ENCODE measurements at places on chromosomes 11 and 22.

DNA sequence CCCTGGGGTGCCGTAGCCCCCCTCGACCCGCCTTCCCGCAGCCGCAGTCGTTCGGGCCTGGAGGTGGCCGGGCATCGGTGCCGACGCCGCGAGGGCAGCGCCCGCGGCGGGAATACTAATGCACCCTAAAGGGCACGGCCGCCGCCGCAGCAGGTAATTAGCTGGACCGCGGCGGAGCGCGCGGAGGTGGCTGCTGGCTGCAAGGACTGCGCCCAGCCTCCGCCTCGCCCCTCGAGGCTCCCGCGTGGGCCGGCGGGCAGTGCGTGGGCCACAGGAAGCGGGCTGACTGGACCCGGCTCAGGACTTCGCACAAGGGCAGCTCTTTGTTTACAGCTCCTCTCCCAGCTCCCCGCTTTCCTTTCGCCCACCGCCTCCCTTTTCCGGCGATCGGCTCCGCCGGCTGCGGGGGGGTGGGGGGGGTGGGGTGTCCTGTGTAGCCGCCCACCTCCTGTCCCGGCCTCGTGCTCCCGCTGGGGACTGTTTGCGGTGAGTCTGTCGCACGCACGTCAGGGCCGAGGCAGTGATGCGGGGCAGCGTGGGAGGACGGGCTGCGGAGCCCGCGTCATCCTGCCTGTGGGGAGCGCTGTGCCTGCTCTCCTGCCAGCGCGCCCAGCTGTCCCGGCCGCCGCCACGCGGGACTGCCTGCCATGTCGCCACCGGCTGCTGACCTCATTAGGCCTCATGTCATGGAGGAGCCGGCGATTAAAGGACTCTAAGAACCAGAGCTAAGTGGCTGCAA lies 53.2 kb downstream of the GRIK4 start:
- no peak for DNase-seq

- DNase-seq, result no peak
These were observed 335.3 kb downstream of the FAM181B start for GRCh38 chr11:82398300-82398815.

DNA sequence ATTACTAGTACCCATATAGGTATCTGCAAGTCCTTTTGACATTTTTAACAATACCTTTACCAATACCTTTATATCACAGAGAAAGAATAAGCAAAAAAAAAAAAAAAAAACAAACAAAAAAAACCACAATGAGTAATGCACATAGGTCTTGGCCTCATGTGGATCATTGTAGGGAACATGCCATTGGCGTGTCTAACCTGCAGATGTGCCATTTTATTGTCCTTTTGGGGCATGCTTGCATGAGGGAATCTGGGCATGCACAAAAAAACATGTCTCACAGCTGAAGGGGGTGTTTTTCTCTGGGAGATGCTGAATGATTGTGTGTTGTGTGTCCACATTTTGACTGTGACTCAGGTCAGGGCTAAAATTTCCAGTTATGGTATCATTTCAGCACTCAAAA lies 361.6 kb downstream of the GUCY1A2 start:
- DNase-seq, result no peak

- DNase-seq, result peak; percentile 96
These were observed at the start of the genes NLRP14 and ZNF214 for GRCh38 chr11:7020183-7020917. NLRP14 (plus strand) TSS chr11:7020479; CDS start chr11:7038587, 18,108 bp downstream. ZNF214 (minus strand) TSS chr11:7020346; CDS start chr11:7002835, 17,511 bp downstream.

- DNase-seq, result no peak
These were observed 186.9 kb downstream of the EFCAB6 start for GRCh38 chr22:43625242-43625641.

DNA sequence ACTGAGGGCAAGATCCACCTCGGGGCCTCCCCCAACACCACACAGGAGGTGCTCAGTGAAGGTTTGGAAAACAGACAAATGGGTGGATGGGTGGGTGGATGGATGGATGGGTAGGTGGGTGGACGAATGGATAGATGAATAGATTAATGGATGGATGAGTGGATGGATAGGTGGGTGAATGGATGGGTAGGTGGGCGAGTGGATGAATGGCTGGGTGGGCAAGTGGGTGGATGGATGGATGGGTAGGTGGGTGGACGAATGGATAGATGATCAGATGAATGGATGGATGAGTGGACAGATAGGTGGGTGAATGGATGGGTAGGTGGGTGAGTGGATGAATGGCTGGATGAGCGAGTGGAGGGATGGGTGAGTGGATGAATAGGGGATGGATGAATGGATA lies 863 bp upstream of the PRR33 start:
- no peak for DNase-seq

- DNase-seq, result peak; percentile 86
These were observed 4.8 kb downstream of the BEST1 start for GRCh38 chr11:61954851-61955421.

DNA sequence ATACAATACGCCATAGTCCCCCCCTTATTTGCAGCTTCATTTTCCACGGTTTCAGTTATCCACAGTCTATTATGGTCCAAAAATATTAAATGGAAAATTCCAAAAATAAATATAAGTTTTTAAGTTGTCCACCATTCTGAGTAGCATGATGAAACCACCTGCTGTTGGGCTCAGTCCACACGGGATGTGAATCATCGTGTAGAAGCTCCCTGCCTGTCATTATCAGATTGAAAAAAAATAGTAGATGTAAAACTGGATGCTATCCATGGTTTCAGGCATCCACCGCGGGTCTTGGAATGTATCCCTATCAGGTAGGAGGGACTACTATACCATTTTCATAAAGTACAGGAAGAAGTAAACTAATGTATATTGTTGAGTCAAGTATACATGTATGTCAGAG lies 127.4 kb downstream of the TTC17 start:
- DNase-seq, result no peak

GRCh38 chr11:117676501-117676900 lies 120.5 kb downstream of the DSCAML1 start:
- DNase-seq, result no peak

GRCh38 chr11:88604260-88604659 lies 266.7 kb upstream of the CTSC start:
- no peak for DNase-seq

GRCh38 chr11:3136546-3137455 lies 28.3 kb downstream of the OSBPL5 start:
- DNase-seq, result no peak

DNA sequence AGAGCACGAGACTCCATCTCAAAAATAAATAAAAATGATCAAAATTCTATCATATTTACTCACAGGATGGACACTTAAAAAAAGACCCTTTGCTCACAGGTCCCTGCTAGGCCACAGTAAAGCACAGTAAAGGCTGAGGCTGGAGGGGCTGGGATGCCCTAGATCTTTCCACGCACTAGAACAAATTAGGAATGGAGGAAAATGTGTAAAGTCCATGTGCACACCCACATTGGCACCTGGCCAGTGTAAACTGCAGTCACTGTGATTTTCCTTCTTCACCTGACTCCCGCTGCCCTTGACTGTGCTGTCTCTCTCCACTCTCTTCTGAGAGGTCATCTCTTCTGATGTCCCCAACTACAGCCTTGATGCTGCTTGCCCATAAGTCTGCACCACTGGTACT lies 195.5 kb downstream of the EFCAB6 start:
- DNase-seq, result no peak

DNA sequence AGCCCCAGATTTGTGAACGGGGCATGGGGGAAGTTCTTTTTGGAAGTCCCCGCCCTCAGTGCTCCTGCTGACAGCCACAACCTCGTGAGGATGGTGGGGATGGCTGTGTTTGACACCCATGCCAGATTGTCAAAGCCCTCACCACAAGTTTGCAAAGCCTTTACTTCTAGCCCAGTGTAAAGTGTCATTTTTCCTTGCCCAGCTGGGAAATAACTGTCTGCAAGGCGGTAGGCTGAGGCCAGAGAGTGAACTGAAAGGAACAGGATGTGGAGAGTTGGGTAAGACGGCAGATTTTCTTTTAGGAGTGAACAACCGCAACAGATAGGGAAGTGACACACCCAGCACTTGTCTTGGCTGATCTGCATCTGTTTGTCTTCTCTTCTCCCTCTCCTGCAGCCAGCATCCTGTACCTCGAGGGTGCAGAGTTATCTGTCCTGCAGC lies 13.6 kb downstream of the IL17RA start:
- DNase-seq, result no peak

DNA sequence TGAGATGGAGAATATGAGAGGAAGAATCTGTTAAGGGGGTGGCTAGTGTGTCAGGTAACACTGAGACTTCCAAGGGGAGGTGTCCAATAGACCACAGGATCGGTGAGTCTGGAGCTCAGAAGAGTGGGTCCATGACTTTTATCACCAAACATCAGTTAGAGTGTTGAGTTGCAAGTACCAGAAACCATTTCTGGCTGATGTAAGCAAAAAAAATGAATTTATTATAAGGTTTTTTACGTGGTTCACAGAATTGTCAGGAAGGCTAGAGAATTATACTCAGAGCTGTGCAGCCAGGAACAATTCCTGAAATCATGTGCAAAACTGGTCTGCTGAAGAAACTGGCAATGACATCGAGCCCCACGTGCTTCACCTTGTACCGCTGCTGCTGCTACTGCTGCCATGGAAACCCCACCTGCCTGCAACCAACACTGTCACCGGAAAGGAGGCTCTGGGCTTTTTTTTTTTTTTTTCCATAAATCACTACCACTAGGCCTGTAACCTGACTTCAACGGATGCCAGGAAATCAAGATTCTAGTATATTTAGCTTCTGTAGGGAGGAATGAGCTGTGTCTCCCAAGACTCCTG lies 16.6 kb upstream of the STK33 start:
- no peak for DNase-seq

GRCh38 chr11:67489203-67489884 lies 6.5 kb downstream of the AIP start:
- no peak for DNase-seq

DNA sequence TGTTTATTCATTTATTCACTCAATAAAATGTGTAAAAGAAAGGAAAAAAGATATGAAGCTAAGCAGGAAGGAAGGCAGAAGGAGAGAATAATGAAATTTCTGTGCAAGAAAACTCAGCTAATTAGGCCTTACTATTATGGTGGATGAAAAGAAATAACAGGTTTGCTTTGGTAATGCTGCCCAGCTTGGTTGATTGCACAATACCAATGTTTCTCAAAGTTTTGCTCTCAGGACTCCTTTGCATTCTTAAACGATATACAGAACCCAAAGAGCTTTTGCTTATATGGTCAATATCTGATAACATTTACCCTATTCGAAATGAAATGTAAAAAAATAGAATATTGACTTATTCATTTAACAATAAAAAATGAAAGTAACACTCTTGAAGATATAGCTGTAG lies 7.3 kb upstream of the CTSC start:
- no peak for DNase-seq

DNA sequence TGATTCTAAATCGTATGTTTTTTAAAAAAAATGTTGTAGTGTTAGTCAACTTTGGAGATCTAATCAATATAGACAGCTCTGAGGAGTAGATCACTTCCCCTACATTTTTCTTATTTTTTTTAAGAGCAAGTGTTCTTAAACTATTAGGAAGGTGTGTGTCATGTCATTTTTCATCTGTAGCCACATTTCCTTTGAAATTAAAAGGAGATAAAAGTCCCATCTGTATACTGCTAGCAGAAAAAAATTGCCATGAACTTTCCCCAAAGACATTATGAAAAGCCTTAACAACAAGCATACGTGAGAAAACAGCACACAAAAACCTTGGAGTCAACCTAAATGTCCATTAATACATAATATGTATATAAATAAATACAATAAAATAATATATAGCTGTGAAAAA lies 286.6 kb downstream of the ETS1 start:
- DNase-seq, result no peak

DNA sequence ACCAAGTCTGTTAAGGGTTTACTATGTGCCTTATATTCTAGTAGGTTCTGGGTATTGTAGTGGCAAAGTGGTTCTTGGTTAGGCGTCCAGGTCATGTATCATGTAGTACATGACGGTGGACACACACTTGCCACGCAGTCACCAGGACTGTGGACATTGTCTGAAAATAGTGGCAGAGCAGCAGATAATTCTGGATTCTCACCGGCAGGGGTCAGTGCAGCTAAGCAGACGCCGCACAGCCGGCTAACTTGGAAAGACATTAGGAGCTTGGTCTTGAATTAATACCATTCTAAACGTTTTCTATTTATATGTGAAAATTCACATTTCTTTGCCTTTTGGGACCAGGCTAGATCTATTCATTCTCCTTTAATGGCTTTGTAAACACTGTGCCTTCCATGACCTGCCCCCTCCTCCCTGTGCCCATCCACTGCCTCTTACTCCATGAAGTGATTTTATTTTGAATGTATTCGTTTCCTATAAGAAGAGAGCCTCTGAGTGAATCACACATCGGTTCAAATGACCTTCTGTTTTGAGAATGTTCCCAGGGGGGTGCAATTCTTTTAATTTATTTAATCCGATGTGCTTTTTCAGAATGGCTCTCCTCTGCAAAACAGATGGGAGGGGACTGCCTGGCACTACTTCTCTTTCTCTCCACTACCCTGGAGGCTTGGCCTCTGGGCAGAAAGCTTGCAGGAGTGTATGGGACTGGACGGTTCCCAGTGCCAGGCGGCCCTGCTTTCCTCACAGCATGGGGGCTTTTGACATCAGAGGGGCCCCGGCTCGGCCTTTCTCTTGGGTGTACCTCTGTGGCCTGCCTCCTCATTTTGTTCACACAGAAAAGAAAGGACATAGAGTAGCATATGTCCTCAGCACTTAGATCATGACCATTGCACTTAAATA lies 378.0 kb downstream of the NTM start:
- DNase-seq, result peak; percentile 31

DNA sequence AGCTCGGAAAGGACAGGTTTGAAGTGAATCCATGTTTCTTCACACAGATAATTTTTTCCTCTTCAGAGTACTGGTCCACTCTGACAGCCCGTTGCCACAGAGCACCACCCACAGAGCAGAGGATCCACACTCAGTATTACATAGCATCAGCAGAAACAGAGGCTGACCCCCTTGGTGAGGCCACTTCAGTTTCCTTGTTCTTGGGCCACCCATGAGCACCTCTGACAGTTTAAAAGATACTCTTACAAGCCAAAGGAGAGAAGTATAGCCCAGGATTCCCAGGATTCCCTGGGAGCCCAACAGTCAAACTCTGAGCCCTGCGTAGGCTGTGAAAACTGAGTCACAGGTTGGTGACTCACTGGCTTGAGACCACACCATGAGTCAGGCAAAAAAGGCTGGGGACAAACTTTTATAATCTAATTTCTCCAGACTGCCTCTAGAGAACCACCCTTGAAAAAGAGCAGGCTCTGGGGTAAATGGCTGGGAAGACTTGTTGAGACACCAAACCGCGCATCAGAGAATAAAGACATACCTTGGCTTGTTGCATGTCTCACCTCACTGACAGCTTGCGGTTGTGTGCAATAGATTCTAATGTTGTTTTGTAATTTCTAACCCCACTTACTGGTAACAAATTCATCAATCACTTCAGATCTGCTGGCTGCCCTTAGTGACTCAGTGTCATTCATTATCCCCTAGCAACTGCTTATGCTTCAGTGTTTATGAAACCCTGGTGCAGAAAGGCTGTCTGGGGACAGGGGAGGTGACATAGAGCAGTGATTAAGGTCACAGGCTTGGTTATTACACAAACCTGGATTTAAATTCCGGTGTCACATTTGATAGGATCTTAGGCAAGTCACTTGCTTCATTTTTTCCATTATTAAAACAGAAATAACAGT lies 56.9 kb upstream of the PRSS23 start:
- peak; percentile 89 for DNase-seq

- DNase-seq, result no peak
These were observed 76.4 kb upstream of the MTNR1B start for GRCh38 chr11:92892802-92893684.

Data from coronary artery (tissue), 2 donors.